ENCODE measurements at places on chromosomes 5 and 9. TPM values are rescaled to one million over a fixed set of nuclear protein-coding genes. Genes with fewer than 3 reads are reported as not detected.

DNA sequence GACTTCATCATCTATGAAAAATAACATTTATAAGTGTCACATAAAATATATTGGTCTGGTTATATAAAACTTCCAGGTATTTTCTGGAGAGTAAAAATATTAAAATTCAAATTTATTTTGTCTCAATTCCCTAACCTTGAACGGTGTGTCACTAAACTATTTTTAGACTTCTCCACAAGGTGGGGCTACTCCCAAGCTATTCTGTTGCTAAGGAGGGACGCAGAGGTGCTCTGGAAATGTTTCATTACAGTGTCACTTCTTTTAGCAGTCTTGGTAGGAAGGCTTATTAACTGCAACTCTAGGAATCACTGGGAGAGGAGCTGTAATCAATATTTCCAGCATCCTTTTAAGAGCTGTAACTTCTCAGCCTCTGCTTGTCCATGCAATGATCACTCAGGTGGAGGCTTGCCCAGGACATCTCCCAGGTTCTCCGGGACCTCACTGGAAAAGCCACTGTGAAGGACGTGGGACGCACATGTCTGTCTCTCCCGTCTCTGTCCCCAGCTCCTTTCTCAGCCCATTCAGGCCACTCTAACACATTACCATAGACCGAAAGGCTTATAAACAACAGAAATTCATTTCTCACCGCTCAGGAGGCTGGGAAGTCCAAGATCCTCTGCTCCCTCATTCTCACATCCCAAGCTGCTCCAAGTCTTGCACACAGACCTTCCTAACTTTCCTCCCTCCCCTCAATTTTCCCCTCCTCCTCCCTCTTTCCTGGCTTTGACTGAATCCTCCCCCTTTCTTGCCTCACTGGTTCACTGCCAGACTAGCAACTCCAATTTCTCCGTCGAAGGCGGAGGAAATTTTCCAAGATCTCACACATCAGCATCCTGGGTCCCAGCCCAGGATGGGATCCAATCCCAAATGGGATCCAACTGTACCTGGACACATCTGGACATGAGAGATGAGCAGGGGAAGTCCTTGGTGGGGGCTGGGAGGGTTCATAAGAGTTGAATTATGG lies 32.7 kb upstream of the DNAH5 start:
- no peak for DNase-seq

The TAF1L gene
- not detected for total RNA-seq

DNA sequence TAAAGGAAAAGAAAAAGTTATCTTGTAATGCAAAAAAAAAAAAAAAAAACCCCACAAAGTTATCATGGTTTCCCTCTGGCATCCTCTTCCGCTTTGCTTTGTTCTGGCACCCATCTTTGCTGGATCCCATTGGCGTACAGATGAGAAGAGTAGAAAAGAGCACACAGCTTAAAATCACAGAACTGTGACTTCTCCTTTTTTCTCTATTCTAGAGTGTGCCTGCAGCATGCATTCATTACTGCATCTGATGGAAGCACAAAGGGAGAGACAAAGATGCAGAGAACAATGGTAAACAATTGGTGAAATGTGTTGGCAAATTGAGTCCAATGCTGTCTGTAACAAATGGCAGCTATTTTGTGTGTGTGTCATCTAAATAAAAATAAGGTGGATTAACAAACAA lies 440.8 kb upstream of the PIK3R1 start:
- DNase-seq = no peak

- DNase-seq = no peak
Measured at GRCh38 chr5:180103487-180104167, 32.1 kb upstream of the RNF130 start.

The NEUROG1 gene
- total RNA-seq = not detected
